Testis (tissue), 5 donors: ENCODE measurements at places on chromosomes 2 and 18. TPM values are rescaled to one million over a fixed set of nuclear protein-coding genes. Genes with fewer than 3 reads are reported as not detected.
A peak's percentile ranks its signal among the peaks of the same experiment; 100 is the strongest.

DNA sequence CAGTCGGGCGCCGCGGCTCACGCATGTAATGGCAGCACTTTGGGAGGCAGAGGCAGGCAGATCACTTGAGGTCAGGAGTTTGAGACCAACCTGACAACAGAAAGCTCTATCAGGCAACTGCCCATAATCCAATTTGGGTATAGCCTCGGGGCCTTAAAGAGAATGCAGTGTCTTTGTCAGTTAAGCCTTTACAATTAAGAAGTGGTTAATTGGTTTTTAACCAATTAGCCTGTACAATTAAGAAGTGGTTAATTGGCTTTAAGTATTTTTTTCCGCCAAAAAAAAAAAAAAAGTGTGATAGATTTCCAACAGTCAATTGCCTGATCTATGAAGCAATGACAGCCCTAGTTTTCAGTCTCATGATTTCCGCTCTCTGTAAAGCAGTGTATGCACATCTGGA, 74.6 kb upstream of the NARS1 start:
- DNase-seq: no peak

DNA sequence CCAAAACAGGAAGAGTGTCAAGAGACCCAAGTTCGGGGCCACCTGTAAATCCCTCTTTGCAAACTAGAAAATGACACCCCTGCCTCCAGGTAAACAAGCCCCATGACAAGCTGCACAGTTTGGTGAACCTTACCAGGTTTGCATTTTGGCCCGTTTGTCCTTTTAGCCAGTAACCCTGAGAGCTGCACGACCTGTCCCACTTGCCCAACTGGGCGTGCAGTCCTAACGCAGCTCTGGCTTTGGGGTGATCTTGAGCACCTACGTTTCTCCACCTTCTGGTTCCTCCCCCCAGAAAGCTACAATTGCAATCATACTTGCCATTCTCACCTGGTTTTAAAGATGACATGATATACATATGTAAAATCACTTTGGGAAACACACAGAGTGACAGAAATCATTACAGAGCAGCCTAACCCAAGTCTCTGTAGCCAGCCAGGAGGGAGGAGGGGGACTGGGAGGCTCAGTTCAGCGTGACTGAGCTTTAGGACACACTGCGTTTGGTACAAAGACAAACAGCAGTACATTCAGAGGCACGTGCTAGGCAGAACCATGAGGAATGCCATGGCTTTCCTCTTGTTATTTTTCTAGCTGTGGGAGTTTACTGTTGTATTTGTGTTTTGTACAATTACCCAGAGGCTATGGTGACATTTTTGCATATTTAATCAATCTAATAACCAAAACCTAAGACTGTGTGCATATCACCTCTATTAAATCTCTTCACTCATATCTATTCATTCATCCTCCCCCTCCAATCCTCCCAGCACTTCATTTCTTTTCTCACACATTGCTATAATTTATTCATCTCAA, 304.0 kb downstream of the IRS1 start:
- DNase-seq: no peak

DNA sequence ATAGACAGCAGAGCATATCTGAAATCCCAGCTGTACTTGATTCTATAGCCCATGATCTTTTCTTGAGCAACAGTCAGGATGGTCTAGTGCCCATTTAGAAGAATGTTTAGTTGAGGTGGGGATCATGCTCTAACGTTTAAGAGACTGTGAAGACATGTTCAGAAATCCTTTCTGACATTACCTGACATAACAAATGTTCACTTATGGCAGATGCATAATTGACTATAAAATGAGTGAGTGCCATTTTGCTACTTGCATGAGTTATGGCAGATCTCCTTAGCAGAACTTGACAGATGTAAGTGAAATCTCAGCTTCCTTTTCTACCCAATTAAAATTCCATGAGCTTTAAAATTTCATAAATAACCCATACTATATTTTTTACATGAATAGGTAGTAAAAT, 209.5 kb upstream of the MMADHC start:
- no peak for DNase-seq

- no peak for DNase-seq
These were observed 501.5 kb downstream of the NR4A2 start for GRCh38 chr2:155830817-155831579.

GRCh38 chr2:195543902-195544894, 112.8 kb upstream of the SLC39A10 start:
- DNase-seq: no peak

- DNase-seq: no peak
These were observed 257.7 kb downstream of the ANAPC1 start for GRCh38 chr2:111626037-111626864.

GRCh38 chr2:162297925-162298552, 20.4 kb downstream of the IFIH1 start:
- DNase-seq: peak; percentile 91

DNA sequence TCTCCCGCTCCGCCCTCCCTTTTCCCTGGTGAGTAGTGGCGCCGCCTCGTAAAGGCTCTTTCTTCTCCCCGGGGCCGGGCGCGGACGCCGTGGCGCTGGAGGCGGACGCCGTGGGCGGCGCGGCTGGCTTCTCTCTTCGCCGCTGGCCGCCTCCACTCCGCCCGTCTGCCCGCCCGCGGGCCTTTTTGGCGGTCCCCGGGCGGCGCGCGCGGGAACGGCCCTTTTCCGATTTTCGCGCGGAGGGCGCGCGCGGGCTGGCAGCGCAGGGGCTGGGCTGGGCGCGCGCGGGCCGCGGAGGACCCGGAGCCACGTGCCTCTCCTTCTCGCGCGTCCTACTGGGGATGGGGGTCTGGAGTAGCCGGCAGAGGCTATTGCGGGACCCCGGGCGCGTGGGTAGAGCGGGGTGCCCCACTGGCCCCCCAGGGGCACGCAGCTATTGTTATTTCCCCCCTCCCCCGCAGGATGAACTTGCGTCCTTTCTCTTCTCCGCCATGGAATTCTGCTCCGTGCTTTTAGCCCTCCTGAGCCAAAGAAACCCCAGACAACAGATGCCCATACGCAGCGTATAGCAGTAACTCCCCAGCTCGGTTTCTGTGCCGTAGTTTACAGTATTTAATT, 472 bp downstream of the SLC20A1 start:
- peak; percentile 48 for DNase-seq

DNA sequence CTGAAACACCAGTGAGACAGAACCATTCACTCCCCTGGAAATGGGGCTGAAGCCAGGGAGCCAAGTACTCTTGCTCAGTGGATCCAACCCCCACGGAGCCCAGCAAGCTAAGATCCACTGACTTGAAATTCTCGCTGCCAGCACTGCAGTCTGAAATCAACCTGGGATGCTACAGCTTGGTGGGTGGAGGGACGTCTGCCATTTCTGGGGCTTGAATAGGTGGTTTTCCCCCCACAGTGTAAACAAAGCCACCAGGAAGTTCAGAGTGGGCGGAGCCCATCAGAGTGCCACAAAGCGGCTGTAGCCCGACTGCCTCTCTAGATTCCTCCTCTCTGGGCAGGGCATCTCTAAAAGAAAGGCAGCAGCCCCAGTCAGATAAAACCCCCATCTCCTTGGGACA, 292.8 kb downstream of the LNPK start:
- DNase-seq: no peak

DNA sequence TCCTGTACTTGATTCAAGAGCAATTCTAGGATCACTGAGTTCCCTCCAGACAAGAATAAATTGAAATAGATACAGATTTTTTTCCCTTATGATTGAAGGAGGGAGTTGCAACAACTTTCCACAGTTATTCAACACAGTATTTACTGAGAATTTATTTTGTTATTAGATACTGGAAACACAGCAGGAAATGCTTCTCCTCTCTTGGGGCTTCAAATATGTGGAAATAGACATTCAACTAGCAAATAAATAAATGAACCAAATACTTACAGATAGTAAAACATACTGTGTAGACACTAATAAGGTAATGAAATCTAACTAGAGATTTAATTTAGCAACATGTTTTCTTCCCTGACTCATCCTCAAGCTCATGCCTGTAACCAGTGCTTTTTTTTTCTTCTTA, 169.2 kb downstream of the LNPK start:
- DNase-seq: no peak

DNA sequence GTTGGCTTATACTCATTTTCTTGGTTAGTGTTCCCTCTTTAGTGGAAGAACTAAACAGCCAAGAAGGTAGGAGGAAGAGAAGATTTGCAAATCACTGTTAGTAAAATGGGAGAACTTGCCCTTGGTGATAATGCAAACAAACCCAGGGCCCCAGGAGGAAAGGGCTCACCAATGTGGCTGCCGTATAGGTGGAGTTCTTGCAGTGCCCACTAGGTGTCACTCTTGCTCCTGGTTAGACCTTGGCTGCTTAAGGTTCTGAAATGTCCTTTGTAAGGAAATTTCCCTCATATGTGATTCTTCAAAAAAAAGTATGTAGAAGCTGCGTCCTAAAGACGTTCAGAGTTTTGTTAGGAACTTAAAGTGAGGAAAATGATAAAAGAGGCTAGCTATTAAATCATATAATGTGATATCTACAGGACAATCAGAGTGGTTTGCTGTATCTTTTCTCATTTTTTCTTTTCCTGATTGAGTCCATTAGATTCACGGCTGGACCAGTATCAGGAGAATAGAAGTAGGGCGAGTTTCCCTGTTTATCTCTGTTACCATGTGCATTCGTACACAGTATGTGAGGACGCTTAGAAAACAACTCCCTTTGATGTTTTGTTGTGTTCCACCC, 48.6 kb downstream of the RPIA start:
- peak; percentile 86 for DNase-seq

GRCh38 chr2:204255526-204255925, 289.7 kb upstream of the PARD3B start:
- DNase-seq: no peak

DNA sequence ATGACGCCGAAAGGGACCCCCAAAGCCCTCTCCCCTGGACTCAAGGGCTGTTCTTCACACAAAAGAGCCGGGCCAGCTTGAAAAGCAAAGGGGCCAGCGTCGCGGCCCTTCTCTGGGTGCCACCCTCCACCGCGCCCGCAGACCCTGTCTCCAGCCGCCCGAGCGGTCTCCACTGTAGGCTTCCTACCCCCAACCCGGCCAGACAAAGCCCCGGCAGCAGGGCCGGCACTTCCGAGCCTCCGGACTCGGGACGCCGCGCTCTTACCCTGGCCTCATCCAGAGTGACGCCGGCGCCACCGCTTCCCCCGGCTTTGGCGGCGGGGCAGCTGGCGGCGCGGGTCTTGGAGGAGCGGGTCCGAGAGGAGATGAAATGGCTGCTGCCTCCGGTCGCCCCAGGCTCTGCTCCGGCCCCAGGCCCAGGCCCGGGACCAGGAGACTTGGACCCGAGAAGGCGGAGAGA, 603 bp downstream of the ATAD2B start:
- DNase-seq: peak; percentile 32

DNA sequence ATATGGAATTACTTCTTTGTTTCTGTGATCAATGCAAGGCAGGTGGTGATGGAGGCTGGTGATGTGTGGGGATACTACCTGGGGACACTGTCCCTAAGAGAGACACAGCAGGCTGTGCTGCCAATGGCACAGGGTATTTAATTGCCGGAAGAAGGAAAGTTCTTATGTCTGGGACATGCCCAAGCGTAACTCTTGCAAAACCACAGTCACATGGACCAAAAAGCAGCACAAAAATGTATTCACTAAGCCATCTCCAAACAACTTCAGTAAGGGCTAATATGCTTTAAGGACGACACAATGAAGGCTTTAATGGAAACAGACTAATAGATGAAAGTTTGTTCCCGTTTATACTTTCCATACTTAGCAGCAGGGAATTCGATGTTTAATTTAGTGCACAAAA, 49.7 kb upstream of the AP1S3 start:
- DNase-seq: no peak

GRCh38 chr2:226308986-226309385, 490.6 kb downstream of the IRS1 start:
- no peak for DNase-seq

DNA sequence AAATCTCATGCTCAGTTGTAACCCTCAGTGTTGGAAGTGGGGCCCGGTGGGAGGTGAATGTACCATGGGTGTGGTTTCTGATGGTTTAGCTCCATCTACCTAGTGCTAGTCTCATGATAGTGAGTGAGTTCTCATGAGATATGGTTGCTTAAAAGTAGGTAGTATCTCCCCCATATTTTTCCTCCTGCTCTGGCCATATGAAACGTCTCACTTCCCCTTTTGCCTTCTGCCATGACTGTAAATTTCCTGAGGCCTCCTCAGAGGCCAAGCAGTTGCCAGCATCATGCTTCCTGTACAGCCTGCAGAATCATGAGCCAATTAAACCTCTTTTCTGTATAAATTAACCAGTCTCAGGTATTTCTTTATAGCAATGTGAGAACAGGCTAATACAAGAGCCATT, 62.8 kb upstream of the RNF152 start:
- DNase-seq: no peak

GRCh38 chr18:56903686-56904085, 243.2 kb upstream of the BOD1L2 start:
- no peak for DNase-seq

GRCh38 chr2:166074430-166074829, 53.4 kb downstream of the SCN1A start:
- DNase-seq: no peak

GRCh38 chr2:197873293-197873701, 68.9 kb downstream of the PLCL1 start:
- DNase-seq: no peak

DNA sequence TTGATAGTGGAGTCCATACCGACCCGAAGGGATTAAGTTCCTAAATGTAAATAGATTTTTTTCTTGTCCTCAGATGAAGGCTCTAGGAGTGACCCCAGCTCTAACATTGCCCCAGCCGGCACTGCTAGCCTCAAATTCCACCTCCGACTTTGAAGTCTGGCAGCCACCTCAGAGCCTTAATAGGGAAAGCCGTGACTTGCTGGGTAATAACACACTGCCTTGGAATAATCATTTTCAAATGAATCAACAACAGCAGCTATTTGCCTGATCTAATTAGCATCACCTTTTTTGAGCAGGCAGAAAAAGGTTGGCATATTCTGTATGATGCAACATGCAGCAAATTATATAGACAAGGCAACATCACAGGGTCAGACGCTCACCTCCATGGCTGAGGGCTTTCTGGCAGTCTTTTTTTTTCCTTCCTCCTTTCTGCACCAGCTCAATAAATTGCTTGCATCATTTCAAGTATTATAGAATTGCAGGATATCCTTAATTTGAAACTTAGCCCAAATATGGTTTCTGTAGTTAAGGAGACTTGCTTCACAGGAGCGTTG, 276.5 kb upstream of the ATP5MC3 start:
- no peak for DNase-seq

The GMCL1 gene
- polyA plus RNA-seq: 30.5 TPM

The CNRIP1 gene
- polyA plus RNA-seq: 10.5 TPM

The ALPI gene
- 0.16 TPM for polyA plus RNA-seq

The SLC14A1 gene
- 0.73 TPM for polyA plus RNA-seq

The FAM237A gene
- polyA plus RNA-seq: 3.7 TPM

The TMEM198 gene
- polyA plus RNA-seq: 7.3 TPM

The KCNG2 gene
- 0.50 TPM for polyA plus RNA-seq

The TTLL4 gene
- polyA plus RNA-seq: 141 TPM

The NT5C1B gene
- polyA plus RNA-seq: 74.9 TPM

The BOLL gene
- polyA plus RNA-seq: 256 TPM
